ENCODE measurements at places on chromosomes 5 and 9.
A peak's percentile ranks its signal among the peaks of the same experiment; 100 is the strongest.

GRCh38 chr5:132063090-132063911, 2.8 kb downstream of the IL3 start:
- DNase-seq = peak; percentile 90

- DNase-seq = no peak
Observed at GRCh38 chr5:55604611-55605067, 69.9 kb upstream of the PLPP1 start.

DNA sequence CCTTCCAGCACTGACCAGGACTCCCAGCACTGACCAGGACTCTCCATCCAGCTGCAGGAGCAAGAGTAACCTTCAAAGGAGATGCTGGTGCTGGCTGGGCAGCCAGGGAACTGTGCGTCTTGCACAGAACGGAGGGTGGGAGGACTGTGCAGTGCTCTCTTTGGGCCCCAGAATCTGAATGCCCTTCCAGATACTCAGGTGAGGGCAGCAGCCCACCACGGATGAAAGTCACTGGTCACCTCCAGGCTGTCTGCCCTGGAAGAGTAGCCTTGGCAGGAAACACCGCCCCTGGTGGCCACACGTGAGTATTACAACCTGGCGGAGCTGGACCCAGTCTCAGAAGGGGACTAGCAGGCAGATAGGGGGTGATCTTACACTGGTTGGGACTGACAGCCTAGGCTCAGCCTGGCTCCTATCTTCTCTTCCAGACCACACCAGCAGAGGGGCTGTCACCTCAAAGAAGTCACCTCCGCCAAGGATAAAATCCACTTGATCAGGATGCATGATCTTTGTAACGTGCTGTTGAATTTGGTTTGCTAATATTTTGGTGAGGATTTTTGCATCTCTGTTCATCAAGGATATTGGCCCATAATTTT, 4.8 kb upstream of the SARDH start:
- DNase-seq = peak; percentile 83

GRCh38 chr9:128123451-128124080, 4.0 kb downstream of the PTGES2 start:
- no peak for DNase-seq

DNA sequence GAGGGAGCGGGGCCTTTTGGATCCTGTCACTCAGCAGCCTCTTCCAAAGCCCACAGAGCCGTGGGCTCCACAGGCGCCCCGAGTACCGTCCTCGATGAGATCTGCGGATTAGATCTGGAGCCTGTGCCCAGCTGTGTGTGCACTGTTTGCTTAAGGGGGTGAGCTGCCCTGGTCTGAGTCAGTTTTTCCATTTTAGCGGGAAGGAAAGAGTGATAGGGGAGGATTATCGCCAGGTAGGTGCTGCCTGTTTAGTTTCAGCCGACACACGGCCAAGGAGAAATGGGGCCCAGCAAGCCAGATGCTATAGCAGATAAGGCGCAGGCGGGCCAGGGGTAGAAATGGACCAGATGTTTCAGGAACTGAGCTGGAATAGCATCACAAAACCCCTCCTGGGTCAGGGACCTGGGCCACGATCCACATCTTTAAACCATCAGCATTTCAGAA, 18.1 kb downstream of the COL5A1 start:
- no peak for DNase-seq

- DNase-seq = no peak
Observed at GRCh38 chr5:74649421-74649973, 9.0 kb upstream of the ENC1 start.

DNA sequence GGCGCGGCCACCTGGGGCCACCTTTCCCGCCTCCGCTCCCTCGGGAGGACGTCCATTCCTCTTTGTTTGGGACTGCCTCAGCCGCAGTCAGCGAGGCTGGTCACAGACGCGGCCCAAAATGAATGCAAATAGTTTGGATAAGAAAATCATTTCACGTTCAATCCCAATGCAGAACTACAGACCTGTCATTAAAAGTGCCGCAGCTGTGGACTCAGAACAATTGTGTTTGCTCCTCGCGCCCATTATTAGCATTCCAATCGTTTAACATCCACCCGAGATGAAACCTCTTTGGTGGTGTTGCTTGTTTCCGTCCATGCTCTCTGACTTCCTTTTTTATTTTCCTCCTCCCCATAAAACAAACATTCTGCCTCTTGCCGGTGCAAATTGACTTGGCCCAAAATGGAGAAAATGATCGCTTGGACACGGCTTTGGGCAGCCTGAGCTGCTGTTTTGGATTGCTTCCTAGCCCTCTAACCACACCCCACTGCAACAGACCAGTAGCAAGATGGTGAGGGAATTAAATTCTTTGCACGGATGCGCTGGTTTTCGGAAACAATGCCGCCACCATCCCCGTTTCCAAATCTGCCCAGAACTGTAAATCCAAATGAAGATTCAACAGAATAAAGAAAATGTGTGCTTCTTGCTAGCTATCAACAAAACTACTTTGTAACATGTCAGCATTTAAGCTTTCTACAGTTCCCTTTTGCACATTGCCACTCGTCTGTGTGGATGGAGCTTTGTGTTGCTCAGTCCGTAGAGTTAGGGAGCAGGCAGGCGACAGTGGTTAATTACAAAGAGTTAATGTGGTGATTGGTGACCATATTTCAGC, 784 bp downstream of the NLN start:
- DNase-seq = no peak

DNA sequence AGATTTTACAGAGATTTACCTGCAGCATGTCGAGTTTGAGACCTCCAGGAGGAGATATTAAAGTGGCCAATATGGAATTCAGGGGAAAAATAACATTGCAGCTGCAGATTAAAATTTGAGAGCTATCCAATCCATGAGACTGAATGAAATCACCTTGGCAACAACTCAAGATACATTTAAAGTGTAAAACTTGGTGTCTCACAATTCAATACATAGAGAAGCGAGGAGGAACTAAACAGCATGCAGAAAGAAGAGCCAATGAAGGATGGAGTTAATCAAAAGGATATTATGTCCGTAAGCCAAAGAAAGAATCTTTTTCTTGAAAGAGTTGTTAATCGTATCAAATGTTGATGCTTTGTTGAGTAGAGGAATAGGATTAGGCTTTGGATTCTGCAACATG, 455.1 kb downstream of the CDH18 start:
- DNase-seq = no peak

DNA sequence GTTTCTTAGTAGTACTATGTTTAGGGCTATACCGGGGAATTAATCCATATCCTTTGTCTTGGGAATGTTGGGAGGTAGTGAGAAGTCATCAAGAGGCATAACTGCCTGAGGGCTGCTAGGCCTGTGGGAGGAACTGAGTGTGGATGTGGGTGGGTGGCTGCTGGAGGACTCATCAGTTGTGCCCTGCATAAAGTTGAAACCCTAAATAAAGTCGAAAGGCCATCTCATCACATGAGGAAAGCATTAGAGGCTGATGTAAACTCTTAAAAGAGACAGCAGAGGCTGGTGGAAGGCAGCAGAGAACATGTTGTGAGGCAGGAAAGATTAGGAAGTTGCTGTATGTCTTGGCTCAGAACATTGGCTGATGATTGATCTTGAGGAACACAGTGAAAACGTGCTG, 143.8 kb downstream of the MAST4 start:
- DNase-seq = no peak
